ENCODE measurements at places on chromosomes 2 and 18.

GRCh38 chr2:39228413-39229209, 15.2 kb downstream of the CDKL4 start:
- no peak for DNase-seq

- DNase-seq, result no peak
Observed at GRCh38 chr2:140893685-140894084, 1237.1 kb downstream of the LRP1B start.

GRCh38 chr2:10614939-10615338, 74.8 kb downstream of the NOL10 start:
- DNase-seq, result no peak

DNA sequence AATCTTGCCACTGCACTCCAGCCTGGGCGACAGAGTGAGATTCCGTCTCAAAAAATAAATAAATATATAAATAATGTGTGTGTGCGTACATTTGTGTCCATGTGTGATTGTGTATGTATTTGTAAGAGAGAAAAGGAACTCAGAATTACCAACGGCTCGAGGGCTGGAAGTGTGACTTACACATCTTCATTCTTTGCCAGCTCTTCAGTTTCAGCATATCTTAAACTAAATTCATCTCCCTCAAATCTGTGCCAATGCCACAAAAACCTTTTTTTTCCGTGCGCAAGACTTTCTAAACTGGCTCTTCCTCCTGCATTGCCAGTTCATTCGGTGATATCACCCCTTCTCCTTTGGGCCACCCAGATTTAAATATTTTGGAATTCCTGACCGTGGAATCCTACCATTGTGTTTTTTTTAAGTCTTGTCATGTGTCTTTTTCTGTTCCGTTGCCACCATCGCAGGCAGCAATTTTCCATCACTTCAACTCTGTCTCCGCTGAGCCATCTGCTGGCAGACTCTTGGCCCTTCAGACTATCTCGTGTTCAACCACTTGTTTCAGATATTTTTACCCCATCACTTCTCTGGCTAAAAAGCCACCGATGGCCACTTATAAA, 77.0 kb upstream of the ZNF532 start:
- no peak for DNase-seq

GRCh38 chr2:202018950-202019349, 14.7 kb upstream of the FZD7 start:
- no peak for DNase-seq

GRCh38 chr2:189222468-189223105, 43.0 kb upstream of the COL5A2 start:
- no peak for DNase-seq

DNA sequence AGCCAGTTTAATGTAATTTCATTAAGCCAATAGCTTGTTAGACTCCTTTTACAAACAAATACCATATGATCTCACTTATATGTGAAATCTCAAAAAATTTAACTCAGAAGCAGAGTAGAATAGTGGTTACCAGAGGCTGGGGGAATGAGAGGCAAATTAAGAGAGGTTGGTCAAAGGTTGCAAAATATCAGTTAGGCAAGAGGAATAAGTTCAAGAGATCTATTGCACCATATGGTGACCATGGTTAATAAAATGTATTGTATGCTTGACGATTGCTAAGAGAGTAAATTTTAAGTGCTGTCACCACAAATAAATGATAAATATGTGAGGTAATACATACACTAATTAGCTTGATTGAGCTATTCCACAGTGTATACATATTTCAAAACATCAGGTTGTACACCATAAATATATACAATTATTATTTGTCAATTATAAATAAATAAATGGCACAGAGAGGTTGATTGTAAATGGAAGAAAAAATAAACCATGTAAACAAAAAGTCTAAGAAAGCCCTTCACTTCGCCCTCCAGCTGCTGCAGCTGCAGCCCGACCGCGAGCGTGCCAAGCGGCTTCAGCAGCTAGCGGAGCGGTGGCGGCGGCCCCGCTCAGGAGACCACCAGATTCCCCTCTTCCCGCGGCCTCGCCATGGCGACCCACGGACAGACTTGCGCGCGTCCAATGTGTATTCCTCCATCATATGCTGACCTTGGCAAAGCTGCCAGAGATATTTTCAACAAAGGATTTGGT, 23.0 kb upstream of the ACTR2 start:
- no peak for DNase-seq

GRCh38 chr2:218776488-218776887, 5.5 kb upstream of the CYP27A1 start:
- DNase-seq, result no peak

DNA sequence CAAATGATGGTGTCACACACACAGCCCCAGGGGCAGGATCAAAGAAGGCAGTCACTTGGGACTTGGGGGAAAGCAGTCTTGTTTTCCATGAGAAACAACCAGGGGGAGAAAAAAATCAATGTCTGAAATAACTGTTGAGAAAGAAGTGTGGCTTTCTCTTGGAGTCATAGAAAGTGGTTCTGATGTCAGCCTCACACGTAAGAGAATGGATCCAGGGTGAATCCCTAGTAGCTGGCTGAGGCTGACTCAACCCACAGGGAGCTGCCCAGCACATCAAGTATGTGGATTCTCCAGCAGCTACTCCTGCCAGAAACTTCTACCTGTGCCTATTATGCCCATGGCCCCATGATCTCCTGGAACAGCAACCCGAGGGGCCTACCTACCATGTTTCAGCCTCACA, 33.6 kb upstream of the ZBTB7C start:
- no peak for DNase-seq

DNA sequence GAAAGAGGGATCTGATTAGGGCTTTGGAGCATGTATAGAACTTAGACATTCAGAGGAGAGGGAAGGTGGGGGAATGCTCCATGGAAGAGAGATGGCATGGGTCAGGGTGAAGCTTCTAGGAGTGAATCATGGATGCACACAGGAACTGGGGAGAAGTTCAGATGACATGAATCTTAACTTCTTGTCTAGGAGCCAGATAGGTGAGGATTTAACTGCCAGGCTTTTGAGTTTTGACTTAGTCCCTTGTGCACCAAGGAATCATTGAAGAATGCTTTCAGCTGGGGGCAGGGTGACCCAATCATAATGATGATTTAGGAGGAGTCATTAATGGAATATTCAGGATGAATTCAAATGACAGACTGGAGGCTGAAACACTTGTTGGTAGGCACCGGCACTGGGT, 48.7 kb downstream of the ACYP2 start:
- no peak for DNase-seq

DNA sequence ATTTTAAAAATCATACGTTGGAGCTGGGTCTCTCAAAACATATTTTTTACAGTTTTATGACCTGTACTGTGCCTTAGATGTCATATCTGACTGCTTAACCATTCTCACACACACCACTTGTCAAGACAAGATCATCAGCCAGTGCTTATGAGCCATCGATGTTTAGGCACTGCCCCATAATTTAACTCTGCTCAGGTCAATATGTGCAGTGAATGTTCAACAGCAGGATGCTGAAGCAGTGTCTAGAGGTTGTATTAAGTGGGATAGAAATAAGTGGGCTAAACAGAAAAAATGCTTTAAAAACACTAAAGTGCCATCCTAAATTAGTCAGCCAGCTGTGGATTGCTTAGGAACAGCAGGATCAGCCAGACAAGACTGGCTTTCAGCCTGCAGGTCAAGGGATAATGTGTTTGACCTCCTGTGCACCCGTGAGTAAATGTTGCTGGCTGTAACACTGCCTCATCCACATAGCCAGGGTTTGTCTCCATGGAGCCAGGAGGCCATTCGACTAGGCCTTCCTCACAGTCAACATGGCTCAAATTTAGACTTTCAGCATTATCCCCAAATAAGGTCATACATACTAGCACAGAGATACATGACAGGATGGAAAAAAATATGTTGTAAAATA, 139.0 kb upstream of the NXPH2 start:
- DNase-seq, result no peak

GRCh38 chr18:39341129-39341528, 1775.5 kb upstream of the CELF4 start:
- no peak for DNase-seq

DNA sequence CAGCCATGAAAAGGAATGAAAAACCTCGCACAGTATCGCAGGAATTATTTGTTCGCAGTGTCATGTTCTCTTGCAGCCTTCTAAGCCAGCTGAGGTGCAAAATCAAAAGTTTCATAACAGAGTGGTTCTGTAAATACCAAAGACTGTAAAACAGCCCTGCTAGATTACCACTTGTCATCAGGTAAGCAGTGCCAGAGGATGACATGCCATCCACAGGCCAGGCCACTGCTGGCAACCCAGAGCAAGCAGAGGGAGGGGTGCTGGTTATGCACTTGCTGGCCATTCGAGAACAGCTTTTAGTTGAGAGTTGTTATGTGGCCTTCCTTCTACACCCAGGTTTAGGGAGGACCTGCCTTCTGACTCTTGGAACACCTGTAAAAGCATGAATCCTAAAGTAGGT, 114.3 kb upstream of the MGAT5 start:
- DNase-seq, result no peak

DNA sequence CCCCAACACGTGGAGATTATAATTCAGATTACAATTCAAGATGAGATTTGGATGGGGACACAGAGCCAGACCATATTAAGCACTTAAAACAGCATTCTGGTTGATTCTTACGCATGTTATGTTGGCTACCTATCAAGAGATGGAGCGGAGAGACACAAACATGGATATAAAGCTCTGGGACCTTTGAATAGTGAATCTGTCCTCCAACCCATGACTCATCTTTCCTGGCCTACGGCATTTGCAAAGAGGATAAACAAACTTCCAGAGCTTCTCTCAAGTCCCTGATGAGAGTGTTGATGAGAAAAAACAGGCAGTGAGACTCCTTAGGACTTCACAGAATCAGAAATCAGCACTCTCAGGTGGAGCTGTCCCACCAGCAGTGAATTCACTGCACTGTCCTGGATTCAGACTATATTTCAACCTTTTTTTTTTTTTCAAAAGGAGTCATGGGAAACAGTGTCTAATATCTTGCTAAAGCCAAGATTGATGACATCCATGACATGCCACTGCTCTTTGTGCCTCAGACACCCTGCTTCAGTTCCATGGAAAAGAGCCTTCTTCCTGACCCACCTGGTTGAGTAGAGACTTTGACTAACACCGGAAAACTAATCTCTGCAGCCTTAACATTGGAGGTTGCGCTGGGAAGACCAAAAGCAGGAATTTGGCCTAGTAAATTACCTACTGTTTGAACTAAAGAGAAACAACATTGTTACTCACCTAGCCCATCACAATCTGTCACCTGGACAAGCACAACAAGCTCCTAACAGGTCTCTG, 62.1 kb upstream of the NPAS2 start:
- no peak for DNase-seq

GRCh38 chr2:29000481-29000880, 19.4 kb downstream of the TOGARAM2 start:
- peak; percentile 25 for DNase-seq

Data from activated CD8-positive, alpha-beta memory T cell treated with anti-CD3 and anti-CD28 coated beads for 1 hour (primary cell).